ENCODE measurements at places on chromosomes 7 and 10.
A peak's percentile ranks its signal among the peaks of the same experiment; 100 is the strongest.

DNA sequence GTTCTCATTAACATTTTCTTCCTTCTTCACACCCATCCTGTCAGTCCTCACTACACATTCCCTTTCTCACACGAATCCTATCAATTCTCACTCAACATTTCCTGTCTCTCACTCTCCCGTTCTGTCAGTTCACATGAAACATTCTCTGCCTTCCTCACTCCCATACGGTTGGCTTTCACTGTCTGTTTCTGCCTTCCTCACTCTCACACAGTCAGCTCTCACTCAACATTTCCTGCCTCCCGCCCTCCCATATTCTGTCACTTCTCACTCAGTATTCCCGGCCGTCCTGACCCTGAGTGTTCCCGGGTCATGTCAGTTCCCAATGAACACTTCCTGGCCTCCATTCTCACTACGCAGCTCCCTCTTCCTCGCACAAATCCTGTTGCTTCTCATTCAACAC lies 61.5 kb downstream of the DYNC2I1 start:
- no peak for DNase-seq

DNA sequence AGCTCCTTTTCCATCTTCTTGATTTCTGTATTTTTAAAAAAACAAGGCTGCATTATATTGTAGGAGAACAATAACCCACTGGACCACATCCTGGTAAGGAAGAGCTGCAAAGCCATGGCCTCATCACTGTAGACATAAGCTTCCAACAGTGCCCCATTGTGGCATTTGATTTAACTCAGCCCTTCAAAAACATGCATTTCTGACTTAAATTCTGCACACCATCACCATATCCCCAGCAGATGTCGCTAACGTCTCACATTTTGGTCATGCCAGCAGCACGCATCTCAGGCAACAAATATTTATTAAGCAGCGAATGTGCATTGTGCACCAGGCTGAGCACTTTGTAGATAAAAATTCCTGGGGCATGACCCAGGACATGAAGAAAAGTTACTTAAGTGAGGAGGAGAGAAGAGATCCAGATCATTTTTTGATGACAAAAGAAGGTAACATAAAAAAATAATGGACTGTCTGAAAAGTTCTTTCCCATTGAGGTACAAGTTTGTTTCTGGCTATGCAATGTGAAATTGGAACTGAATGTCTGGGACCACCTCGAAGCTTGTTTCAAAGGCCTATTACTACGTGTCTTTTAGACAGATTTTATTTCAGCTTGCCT lies 164.6 kb upstream of the CDCA7L start:
- DNase-seq, result peak; percentile 76

GRCh38 chr7:49527182-49527581 lies 246.3 kb upstream of the VWC2 start:
- DNase-seq, result no peak

GRCh38 chr7:15288741-15289140 lies 273.1 kb downstream of the AGMO start:
- no peak for DNase-seq

- no peak for DNase-seq
These were observed 47.6 kb downstream of the BMS1 start for GRCh38 chr10:42830237-42830636.

DNA sequence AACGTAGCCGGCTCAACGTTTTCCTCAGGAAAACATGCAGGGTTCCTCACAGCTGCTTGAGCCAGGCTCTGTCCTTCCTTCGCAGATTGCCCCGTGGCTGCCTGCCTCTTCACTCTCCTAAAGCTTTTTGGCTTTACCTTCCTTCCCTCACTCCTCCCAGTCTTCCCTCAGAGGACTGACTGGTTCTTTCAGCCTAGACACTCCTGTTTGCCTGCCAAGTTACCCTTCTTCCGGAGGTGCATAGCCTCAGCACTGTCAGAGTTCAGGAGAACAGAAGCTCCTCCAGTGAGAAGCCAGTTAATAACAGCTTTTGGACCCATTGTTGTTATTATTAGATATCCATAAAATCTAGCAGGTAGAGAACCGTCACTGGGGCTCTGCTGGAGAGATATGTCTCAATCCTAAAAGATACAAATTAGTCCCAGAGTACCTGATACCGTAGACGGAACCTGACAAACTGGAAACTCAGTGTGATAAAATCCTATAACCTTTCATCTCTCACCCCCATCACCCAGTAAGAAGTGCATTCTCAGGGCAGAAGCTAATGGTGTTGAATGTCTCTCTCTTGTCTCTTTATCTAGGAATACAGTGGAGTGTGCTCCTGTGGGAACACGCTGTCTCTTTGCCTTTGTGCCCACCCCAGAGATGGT lies 79.6 kb downstream of the SND1 start:
- no peak for DNase-seq

GRCh38 chr7:66847879-66848790 lies 72.9 kb upstream of the TMEM248 start:
- peak; percentile 83 for DNase-seq
